Pancreas (tissue), 10 donors: ENCODE measurements at places on chromosomes 5 and 9. TPM values are rescaled to one million over a fixed set of nuclear protein-coding genes. Genes with fewer than 3 reads are reported as not detected.

The ZNF879 gene
- 1.6 TPM for polyA plus RNA-seq

- no peak overlapping the region for H3K4me3 ChIP-seq
- H3K36me3 ChIP-seq = no peaks in the 10 kb centered on the region
- H3K27ac ChIP-seq = no peak overlapping the region
- H3K4me1 ChIP-seq = no peaks in the 10 kb centered on the region
Measured at GRCh38 chr5:59186623-59187022, 603.7 kb downstream of the RAB3C start.

The SLC34A3 gene
- 0.21 TPM for polyA plus RNA-seq

- no peak for DNase-seq
- no peak overlapping the region for H3K27ac ChIP-seq
- no peaks in the 10 kb centered on the region for H3K4me1 ChIP-seq
- H3K4me3 ChIP-seq = no peak overlapping the region
Measured at GRCh38 chr5:79263-79662, 12.7 kb upstream of the PLEKHG4B start.

The CDH9 gene
- polyA plus RNA-seq = not detected

The ELAVL2 gene
- polyA plus RNA-seq = 0.02 TPM

DNA sequence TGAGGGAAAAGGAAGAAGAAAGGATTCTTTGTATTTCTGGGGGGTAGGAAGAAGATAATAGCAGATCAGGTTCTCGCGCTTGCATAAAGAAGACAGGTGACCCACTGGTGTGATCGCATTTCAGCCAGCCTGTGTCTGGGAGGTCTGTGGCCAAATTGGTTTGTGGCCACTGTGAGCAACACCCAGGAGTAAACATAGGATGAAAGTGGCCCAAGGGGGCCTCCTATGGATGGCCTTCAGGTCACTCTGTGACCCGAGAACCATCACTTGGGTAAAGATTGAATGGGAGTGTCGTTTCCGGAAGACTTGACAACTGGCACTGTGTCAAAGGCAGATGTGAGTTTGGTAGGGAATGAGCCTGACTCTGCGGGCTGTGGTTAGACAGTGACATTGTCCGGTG, 34.2 kb downstream of the RAI14 start:
- DNase-seq = no peak
- H3K4me3 ChIP-seq = no peak overlapping the region
- peaks cover 27% of the 10 kb centered on the region for H3K4me1 ChIP-seq
- H3K36me3 ChIP-seq = no peaks in the 10 kb centered on the region
- no peak overlapping the region for H3K27ac ChIP-seq

- H3K4me3 ChIP-seq = no peak overlapping the region
- no peaks in the 10 kb centered on the region for H3K36me3 ChIP-seq
Measured at GRCh38 chr9:99000476-99001395, 57.0 kb downstream of the COL15A1 start.

GRCh38 chr9:31146485-31147166, 1237.8 kb upstream of the ACO1 start:
- no peaks in the 10 kb centered on the region for H3K36me3 ChIP-seq
- no peak overlapping the region for H3K27ac ChIP-seq
- H3K27me3 ChIP-seq = no peaks in the 10 kb centered on the region
- no peaks in the 10 kb centered on the region for H3K4me1 ChIP-seq
- H3K4me3 ChIP-seq = no peak overlapping the region

DNA sequence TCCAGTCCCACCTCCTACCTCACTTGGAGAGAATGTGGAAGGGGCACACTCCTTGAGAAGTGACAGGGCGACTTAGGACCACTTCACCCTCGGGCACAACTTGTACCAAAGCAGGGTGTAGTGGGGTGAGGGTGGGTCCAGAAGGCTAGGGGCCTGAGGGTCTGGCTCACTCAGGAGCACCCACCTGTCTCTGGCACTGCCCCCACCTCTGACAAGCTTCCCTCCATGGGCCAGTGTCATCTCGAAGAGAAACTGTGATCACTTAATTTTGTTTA, 76.9 kb upstream of the OLFM1 start:
- DNase-seq = no peak
- no peaks in the 10 kb centered on the region for H3K36me3 ChIP-seq
- H3K27ac ChIP-seq = no peak overlapping the region
- no peaks in the 10 kb centered on the region for H3K4me1 ChIP-seq
- no peaks in the 10 kb centered on the region for H3K27me3 ChIP-seq

The NUTM2G gene
- polyA plus RNA-seq = not detected

The HAVCR2 gene
- 0.72 TPM for polyA plus RNA-seq
